ENCODE measurements at places on chromosomes 12 and 14.

DNA sequence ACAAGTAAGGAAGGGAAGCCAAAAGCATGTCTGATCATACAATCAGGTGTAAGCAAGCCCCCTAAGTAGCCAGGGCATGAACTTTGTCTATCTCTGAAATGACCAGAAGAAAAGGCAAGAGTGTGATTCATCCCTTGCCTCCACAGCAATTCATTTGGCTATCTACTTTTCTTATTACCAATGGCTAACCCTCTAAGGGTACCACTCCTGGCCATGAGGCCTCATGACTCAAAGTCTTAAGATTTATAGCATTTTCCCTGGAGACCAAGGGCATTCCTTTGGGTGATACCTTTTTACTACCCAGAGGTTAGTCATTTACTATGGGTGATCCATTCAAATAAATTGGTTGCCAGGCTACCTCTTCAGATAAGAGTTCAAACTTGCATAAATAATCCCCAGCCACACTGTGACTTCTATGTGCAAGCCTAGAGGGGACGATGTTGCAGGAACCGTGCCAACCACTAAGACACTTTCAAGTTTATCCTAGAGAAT, 1.5 kb upstream of the LGALS3 start:
- DNase-seq, result no peak

GRCh38 chr12:11667171-11667570, 17.7 kb downstream of the ETV6 start:
- DNase-seq, result no peak

GRCh38 chr12:118982302-118982701, 961 bp downstream of the SRRM4 start:
- DNase-seq, result no peak

GRCh38 chr14:56147449-56147848, 29.2 kb downstream of the PELI2 start:
- DNase-seq, result no peak

GRCh38 chr14:84036840-84037239, 1493.1 kb upstream of the FLRT2 start:
- no peak for DNase-seq

DNA sequence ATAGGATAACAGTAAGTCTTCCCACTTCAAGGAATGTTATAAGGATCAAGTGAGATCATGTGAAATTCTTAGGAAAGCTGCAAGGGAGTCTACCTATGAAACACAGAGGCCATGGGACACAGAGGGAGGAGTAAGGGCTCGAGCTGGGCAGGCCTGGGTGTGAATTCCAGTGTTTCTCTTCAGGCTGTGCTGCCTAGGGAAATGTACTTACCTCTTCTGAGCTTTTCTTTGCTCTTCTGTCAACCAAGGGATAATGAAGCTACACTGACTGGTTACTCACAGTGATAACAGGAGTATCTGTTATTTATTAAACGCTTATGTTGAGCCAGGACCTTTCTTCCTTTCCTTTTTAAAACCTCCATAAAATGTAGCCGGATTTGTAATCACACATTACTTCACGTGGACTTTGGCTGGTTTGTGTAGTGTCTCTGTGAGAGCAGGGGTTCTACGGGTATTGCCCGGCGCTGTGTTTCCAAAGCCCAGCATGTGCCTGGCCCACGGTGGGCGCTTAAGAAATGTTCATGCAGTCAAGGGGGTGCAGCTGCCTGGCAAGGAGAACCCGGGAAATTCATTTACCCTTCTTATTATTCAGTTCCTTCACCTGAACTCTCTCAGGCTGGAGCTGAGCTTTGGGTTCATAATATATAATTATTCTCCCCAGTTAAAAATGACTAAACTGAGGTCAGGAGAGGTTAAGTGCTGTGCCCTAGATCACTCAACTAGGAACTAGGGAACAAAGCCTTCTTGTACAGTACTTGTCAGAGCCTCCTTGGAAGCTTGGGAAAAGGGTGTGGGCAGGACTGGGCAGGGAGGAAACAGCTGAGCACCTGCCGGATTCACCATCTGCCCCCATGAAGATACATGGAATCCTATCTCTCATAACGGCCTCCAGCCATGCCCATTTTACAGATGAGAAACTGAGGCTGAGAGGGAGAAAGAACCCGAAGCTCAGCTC, 214.2 kb downstream of the CACNA1C start:
- no peak for DNase-seq

- DNase-seq, result no peak
Measured at GRCh38 chr14:101820283-101820798, 58.8 kb downstream of the PPP2R5C start.

GRCh38 chr12:93135286-93136239, 206.5 kb upstream of the EEA1 start:
- DNase-seq, result no peak

- DNase-seq, result no peak
Measured at GRCh38 chr12:121806009-121806545, 2.3 kb downstream of the SETD1B start.

GRCh38 chr14:99213527-99213971, 58.4 kb downstream of the BCL11B start:
- DNase-seq, result no peak

GRCh38 chr12:50203691-50204090, 36.5 kb upstream of the CERS5 start:
- no peak for DNase-seq

DNA sequence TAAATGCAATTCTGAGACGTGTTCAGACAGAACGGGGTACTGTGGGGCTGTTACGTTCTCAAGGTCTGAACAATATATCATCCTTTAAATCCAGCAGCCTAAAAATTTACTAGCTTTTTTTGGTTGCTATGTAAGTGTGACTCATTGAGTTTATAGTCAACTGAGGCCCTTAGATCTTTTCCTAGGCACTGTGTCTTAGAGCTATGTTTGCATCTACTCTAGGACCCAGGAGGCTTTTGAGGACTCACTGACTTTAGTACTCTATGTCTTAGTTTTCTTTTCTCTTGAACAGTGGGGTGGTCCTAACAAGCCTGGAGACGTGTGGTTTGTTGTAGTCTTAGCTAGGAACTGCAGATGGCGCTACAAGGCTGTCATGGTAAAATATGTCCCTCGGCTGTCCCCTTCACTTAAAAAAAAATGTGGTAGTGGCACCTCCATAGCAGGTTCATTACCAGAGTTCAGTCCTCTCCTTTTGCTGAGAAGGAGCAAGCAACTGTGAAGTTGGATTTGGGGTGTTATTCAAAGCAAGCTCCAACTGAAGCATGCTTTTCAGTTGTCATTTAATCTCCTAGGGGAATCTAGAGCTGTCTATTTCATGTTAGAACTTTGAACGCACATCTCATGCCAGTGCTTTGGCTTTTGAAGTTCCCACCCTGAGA, 8.7 kb upstream of the SPATS2 start:
- peak; percentile 60 for DNase-seq

GRCh38 chr14:68469208-68469713, 323.6 kb downstream of the ZFP36L1 start:
- no peak for DNase-seq

DNA sequence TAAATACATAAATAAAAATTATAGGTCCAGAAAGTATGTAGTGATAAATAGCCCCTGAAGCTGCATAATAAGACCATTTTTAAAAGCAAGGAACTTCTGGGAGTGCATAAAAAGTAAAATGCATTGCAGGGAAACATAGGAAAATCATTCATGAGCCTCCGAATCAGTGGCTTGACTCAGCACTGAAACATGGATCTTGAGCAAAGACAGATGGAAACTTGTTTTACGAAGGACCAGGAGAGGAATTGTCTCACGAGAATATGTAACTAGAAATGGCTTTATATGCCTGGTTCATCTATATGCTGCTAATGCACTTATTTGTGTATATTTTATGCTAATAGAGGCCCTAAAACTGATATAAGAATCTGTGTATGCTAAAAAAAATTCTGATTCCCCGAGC, 14.7 kb downstream of the TMEM30B start:
- DNase-seq, result no peak

DNA sequence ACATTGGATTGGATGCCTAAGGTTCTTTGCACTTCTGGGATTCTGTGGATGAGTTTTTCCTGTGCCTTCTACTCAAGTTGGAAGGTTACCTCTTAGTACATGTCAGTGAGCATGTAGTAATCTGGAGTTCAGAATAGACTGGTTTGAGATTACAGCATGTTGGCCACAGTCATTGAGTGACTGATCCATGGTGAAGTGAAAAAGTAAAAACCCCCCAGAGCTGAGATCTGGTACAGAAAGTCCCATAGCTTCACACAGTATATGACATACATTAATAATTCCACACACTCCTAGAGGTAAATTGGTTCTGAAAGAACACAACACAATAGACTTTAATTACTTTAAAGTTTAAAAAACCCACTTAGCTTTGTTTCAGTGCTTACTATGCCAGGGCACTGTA, 11.9 kb upstream of the CCND2 start:
- no peak for DNase-seq

GRCh38 chr14:96747006-96747405, 50.2 kb upstream of the VRK1 start:
- no peak for DNase-seq
